ENCODE measurements at places on chromosomes 11 and 22.

DNA sequence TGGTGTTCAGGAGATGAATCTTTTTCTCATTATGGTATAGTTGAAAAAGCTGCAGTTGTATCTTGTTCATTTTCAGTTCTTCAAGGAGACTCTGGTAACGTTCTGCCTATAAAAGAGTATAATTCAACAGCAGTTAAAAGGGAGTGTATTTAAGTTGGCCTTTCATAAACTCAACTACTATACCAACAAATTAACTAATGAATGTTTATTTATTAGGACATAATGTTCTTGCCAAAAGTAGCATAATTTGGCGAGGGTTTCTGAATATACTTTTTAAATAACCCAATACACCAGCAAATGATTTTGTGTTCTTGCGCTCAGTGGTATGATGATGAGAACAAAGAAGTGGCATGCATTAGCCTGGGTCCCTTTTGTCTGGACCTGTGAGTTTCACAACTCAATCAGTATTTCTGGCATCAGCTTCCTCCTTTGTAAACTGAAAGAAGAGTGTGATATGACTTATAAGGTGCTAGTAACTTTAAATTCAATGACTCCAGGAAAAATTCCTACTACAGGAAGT, 10.9 kb downstream of the SMC1B start:
- DNase-seq = no peak

DNA sequence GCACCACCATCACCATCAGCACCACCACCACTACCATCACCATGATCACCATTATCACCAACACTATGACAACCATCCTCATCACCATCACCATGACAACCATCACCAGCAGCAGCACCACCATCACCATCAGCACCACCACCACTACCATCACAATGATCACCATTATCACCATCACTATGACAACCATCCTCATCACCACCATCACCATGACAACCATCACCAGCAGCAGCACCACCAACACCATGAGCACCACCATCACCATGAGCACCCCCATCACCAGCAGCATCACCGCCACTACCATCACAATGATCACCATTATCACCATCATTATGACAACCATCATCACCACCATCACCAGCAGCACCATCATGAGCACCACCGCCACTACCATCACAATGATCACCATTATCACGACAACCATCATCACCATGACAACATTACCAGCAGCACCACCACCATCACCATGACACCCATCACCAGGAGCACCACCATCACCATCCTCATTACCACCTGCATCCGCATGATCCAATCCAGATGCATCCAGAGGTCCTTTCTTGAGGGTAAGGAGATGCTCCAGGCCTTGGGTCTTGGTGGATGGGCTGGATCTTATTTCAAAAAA, 23.8 kb downstream of the PHF21B start:
- DNase-seq = no peak

DNA sequence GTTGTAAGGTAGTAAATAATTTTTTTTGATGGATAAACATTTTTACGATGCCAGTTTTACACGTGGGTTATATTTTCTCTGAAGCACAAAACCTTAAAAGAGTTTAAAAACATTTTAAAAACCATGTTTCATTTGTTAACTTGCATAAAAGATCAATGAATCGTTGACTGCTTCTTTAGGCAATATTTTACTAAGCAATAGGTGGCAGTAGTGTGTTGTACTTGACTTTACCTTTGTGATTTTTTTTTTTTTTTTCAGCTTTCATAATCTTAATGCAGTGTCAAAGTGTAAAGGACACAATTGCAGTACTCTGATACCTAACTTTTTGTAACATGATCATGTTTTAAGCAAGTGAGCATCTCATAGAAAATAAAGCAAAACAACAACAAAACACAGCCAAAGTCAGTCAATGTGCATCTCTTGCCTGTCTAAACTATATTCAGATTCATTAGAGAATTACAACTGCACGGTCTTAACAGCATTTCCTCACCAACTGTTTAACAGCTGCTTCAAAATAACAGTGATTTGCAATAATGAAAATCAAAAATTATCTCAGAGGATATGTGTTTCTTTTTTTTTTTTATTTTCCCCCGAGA, 27.7 kb downstream of the DNAJC24 start:
- no peak for DNase-seq

DNA sequence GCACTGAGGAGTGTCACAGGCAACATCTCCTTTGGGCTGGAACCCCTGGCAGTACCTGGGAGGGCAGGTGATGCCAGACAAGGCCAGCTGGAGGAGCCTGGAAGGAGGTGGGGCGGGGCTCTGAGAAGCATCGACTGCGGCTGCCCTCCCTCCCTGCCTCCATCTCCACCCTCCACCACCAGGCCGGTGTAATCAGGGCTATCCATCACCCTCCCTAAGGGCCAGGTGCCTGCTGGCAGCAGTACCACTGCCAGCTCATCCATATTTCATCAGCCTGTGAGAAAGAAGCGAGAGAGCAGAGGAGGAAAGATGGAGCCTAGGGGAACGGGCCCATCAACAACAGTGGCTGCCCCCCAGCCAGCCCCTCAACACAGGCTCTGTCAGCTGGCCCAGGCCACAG, 51.4 kb upstream of the RASD2 start:
- no peak for DNase-seq

DNA sequence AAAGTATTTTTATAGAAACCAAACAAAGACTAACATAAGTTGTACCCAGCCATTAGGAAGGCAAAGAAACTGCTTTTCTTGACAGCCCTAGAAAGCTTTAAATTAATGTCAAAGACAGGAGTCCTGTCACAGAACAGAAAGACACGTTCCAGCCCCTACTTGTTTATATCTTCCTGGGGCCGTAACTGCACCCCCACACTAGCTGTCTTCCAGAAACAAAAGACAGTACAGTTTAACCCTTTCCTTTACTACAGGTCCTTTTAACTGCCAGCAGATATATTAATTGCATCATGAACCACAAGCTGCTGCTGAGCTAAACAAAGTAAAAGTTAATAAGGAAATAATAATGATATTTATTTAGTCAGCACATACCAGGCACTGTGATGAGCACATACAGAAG, 20.3 kb upstream of the CFAP300 start:
- DNase-seq = no peak

DNA sequence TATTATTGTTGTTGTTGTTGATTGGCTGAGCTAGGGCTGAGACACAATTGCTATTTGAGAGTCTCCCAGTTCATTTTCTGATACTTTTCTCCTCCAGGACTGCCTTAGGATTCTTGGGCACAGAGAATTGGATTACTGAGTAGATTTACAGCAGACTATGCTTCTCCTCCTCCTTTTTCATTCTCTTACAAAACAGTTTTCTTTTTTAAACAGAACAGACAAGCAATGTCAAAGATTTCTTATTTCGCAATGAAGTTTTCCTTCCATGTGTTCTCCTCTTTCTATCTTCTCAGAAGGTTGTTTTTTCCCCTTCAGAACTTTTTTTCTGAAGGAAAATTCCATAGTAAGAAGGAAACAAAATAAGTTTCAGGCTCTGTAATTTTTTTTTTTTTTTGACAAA, 19.8 kb upstream of the TIMP3 start:
- no peak for DNase-seq

DNA sequence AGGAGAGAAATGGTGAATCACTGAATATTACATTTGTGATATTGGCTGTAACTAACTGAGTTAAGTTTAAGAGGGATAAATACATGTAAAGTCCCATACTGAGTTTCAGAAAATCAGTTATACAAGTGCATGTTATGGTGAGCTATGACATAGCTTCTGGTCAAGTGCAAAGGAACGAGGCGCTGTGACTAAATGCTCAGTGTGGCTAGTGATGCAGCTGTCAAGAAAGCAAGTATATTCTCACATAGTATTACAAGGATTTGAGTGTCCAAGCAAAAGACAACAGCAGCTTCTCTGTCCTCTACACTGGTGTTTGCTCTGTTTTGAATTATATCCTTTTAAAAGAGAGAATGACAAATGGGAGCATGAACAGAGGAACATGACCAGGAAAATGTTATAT, 40.1 kb downstream of the CSRP3 start:
- no peak for DNase-seq

DNA sequence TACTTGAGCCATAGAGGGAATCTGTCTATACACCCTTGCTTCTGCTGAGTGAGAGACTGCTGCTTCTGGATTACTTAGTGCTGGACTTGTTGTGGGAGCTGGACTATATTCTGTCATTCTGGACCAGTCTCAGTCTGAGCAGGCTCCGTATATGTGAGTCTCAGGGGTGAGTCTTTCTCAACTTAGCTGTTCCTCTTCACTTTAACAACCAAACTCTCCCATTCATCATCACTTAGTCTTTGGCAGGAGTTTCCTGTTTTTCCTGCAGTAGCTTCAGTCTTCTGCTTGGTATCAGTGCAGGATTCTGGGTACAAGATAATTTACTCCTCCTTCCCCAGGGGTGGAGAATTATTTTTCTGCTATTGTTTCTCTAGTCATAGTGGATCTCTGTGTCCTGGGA, 779.5 kb downstream of the METTL15 start:
- no peak for DNase-seq

DNA sequence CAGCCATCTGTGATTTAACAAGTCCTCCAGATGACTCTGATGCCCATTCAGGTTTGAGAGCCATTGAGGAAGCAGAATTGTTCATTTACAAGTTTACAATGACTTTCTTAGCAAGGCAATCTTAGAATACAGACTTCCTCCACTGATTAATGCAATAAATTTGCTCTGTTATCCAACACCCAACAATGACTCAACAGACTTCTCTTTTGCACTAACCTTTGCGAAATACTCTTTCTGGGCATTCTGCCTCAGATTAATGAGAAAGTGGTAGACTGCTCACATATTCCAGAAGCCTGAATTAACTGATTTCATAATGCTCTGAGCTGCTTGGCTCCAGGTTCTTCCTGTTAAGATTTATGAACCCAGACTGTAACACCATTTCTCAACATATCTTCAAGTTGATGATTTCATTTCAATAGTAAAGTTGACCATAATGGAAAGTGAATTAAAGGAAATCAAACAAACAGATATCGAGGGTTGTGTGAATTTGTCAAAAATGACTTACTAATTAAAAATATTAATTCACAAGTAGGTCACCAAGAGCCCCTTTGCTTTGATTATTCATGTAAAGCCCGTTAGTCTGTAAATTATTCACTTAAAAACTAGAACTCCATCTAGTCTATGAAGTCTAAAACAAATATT, 70.5 kb upstream of the BLID start:
- DNase-seq = no peak

GRCh38 chr22:43331698-43332097, 11.5 kb downstream of the SCUBE1 start:
- DNase-seq = no peak

GRCh38 chr11:95093548-95093947, 3.9 kb downstream of the ENDOD1 start:
- no peak for DNase-seq

DNA sequence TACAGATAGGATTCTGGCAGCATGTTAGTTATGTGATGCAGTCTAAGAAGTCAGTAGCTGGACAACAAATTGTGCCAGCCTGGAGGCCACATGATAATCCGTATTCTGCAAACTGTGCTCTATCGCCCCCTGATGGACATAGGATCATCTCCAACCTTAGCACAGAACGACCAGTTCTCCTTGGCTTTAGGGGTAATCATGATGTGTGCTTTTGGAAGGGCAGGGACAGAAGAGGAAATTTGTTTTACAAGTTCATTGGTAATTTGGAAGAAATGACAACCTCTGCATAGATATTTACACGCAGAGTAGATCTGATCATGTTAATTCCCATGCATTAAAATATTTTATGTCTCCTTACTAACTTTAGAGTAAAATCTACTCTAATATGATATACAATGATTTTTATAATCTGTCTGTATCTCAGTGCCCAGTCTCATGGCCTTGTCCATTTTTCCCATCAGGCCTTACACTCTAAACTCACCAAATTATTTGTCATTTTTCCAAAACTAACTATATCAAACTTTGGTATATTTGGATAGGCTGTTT, 12.1 kb downstream of the OR10D3 start:
- no peak for DNase-seq

DNA sequence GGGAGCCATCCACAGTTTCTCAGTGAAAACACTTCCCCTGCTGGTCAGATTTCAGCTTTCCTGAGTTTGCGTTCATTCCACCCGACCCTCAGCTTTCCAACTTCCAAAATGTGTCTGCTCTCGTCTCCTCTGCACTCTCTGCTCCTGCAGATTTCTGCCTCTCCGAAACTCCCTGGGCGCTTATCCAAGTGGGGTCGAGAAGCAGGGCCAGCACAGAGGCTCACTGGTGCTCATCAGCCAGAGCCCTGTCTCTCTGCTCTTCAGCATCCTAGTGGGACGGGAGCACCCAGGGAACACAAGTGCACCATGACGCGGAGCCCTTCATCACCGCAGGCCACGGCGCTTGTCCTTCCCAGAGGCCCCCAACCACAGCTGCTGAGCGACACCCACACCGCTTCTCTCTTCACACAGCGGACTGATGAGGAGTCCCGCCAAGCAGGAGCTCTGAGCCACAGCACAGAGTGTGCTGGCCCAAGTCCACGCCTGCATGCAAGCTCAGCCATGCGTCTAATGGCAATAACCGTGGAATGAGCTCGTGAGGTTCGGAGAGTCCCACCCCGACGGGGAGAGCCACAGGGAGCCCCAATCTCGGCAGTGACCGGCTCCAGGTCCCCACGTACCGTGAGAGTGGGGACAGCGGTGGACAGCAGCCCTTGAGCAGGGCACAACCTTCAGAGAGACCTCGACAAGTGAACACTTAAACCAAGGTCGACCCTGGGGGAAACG, 27.9 kb upstream of the MOB2 start:
- DNase-seq = no peak

DNA sequence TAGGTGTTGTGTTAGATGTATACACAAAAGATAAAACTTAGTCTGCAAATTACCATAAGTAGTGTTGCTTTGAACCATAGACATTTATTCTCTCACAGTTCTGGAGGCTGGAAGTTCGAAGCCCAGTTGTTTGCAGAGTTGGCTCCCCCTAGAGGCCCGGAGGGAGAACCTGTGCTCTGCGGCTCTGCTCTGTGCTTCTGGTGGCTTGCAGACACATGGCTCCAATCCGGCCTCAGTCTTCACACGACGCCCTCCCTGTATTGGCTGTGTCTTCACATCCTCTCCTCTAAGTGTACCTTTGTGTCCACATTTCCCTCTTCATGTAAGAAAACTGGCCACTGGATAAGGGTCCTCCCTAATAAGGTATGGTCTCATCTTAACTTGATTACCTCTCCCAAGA, 128.4 kb downstream of the OPCML start:
- no peak for DNase-seq

DNA sequence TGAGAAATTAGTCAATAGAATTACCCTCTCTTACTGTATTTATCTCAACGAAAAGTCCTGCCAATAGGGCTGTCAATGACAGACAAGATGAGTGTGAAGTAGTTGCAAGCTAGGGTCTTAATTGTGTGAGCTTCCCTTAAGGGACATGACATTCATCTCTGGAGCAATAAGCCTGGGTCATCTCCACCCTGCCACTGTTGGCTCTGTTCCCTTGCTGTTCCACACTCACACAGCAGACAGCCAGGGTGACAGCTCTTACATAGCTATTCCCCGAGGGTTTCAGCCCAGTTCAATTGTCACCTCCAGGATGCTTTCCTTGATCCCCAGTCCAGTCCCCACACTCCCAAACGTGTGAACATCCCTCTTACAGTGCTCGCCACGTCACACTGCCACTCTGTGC, 215.0 kb downstream of the NXPE2 start:
- DNase-seq = no peak

- peak; percentile 95 for DNase-seq
Observed at GRCh38 chr11:64894070-64894811, 15.8 kb upstream of the EHD1 start.

- DNase-seq = no peak
Observed at GRCh38 chr11:110160016-110160415, 66.8 kb downstream of the ZC3H12C start.

- DNase-seq = no peak
Observed at GRCh38 chr11:66607126-66607834, 9.2 kb upstream of the RBM14 start.

GRCh38 chr11:94786264-94787126, 18.3 kb downstream of the AMOTL1 start:
- no peak for DNase-seq

All from activated CD8-positive, alpha-beta memory T cell treated with anti-CD3 and anti-CD28 coated beads for 48 hours (primary cell).